Airway epithelial cell (primary cell): ENCODE measurements at places on chromosomes 16 and 17. TPM values are rescaled to one million over a fixed set of nuclear protein-coding genes. Genes with fewer than 3 reads are reported as not detected.

Gene TENT4B
- 3.9 and 8.6 TPM in 2 replicates for total RNA-seq

Gene SPNS2
- total RNA-seq = 1.6 and 3.4 TPM in 2 replicates

Gene C16orf87
- 11.1 and 13.1 TPM in 2 replicates for total RNA-seq

Gene CCL16
- not detected in 2 replicates for total RNA-seq

Gene TNFRSF13B
- not detected in 2 replicates for total RNA-seq

Gene AIPL1
- not detected in 2 replicates for total RNA-seq

Gene RNF112
- not detected in 2 replicates for total RNA-seq

Gene FBXO39
- 0.07 TPM in 1 of 2 replicates, not detected in the other for total RNA-seq

Gene CAVIN1
- 230 and 255 TPM in 2 replicates for total RNA-seq

Gene CDK5R1
- total RNA-seq = 3.3 and 7.7 TPM in 2 replicates

Gene ENO3
- total RNA-seq = 0.37 and 0.56 TPM in 2 replicates

Gene AOC3
- total RNA-seq = under 0.01 and 0.07 TPM in 2 replicates

Gene TBC1D3G
- total RNA-seq = not detected in 2 replicates

Gene HOXB7
- total RNA-seq = 0.71 TPM in 1 of 2 replicates, not detected in the other

Gene SLC5A2
- total RNA-seq = 0.14 TPM in 1 of 2 replicates, not detected in the other

Gene PRAC2
- not detected in 2 replicates for total RNA-seq

Gene DNAH9
- 0.05 and 0.21 TPM in 2 replicates for total RNA-seq

Gene CMTM3
- 14.6 and 20.2 TPM in 2 replicates for total RNA-seq

Gene ASPA
- not detected in 2 replicates for total RNA-seq

Gene METTL26
- total RNA-seq = 184 and 265 TPM in 2 replicates

Gene CCL5
- total RNA-seq = not detected in 2 replicates

Gene NPIPA5
- total RNA-seq = not detected in 2 replicates

Gene TCAP
- total RNA-seq = 0.05 and 0.14 TPM in 2 replicates
